ENCODE measurements at places on chromosomes 16 and 17.

DNA sequence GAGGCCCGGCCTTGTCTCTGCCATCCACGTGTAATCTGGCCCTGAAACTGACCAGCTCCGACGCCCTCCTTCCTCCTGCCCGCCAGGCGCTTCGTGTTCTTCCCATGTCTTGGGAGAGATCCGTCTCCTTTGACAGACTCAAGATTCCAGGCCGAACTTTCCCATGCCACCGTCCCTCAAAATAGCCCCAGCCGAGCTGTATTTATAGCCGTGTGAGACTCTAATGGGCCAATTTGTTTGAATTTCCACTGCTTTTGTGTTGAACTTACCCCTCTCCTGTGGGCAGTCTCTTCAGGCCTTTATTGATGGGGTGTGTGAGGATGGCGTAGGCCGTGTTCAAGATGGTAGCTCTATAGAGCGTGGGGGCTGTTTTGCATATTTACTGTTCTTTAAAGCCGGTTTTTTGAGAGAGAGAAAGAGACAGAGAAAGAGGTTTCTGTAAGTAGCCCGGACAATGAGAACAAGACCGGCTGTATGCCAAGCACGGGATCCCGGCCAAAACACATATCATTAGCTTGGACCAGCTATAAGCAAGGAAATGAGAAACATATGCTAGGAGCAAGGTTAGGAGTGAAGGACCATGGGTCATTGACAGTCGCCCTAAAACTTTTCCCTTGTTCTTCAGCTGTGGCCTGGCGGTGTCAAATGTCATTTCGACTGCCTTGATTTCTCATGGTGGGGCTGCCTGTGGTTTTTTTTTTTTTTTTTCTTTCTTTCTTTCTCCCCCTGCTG, 124.5 kb upstream of the ZFHX3 start:
- DNase-seq, result peak; percentile 56

DNA sequence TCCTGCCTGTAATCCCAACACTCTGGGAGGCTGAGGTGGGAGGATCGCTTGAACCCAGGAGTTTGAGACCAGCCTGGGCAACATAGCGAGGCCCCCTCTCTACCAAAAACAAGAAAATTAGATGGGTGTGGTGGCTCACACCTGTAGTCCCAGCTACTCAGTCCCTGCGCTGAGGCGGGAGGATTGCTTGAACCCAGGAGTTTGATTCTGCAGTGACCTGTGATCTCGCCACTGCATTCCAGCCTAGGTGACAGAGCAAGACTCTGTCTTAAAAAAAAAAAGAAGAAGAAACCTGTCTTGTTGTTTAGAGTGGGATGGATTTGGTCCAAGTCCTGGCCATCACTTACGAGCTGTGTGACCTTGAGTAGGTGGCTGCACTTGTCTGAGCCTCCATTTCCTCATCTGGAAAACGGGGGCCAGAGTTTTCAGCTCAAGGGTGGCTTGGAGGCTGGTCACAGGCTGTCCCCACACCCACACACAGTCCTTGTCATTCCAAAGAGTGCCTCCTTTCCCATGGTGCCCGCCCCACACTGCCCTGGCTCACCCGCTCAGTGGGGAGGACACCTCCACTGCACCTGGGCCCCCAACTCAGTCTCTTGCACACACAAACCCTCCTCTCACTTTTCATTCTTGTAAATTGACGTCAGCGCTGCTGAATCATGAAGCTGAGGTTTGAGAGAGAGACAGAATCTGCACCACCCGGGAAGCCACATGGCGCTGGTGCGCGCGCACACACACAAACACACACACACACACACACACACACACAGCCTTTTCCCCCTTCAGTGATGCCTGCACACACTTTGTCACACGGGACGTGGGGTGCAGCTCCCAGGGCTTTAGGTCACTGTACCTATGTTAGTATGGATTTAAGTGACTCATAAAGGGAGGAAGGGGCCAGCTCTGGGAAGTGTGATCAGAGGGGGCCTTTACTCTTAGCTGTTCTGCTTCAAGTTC, 4.2 kb downstream of the SOCS1 start:
- no peak for DNase-seq

DNA sequence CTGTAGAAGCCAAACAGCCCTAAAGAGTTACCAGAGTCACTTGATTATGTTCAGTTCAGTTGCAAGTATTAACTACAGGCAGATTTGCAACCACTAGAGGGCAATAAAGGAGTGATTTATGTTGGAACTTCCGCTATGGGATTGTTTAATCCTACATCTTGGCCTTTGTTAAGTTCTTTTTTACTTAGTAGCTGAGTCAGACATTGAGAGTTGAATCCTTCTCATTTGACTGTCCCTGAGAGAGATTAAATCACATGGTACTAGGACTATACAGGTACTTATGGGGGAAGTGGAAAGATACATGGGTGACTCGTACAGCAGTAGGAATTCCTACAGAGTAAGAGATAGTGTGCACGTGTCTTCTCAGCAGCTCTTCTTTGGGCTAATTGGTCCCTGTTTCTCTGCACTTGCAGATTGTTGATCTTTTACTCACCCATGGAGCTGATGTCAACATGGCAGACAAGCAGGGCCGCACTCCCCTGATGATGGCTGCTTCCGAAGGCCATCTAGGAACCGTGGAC, 40.3 kb downstream of the CYB561 start:
- DNase-seq, result peak; percentile 71

DNA sequence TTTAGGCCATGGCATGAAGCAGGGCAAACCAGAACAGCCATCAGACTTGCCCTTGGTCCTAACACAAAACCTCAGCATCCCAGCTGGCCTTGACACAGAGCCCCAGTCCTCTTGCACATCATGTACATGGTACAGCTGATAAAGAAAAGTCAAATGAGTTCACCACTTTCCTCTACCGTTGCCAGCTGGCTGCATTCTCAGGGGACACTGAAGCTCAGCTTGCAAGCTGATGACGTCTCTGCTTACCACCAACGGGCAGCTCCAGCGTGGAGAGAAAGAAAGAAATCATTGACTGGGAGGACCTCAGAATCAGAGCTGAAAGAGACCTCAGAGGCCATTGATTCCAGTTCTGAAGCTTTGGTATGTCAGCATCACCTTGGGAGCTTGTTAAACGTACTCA, 80.7 kb upstream of the CES5A start:
- no peak for DNase-seq

DNA sequence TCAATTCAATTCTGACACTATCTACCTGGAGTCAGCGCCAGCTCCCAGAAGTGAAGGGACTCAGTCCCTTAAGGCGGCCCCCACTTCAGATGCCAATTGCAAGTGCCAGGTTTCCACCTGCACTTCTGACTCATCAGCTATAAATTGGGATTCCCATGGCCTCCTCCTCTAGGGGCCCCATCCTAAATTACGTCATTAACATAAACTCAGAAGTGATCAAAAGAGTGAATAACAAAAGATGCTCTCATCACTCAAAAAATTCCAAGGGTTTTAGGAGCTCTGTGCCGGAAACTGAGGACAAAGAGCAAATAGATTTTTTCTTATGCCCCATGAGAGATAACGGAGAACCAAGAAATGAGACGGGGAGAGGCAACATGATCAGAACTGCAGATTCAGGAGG, 148.6 kb upstream of the IRX6 start:
- no peak for DNase-seq

DNA sequence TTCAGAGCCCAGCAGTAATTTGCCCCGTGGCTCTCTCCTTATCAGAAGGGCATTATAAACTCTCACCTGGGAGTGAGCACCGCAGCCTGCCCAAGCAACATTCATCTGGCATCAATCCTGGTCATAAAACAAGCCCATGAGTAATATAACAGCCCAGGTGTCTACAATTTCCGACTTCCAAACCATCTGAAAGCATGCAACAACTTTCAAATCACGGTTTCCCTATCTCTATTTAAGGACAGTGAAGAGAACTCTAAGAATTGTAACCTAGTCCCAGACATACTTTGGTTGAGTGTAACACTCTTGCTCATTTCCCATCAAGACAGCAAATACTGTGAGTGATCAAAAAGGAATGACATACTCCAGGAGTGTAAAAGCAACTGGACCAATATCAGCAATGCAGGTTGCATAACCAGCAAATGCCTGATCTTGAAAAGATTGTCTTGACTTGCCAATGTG, 487.4 kb upstream of the SOX9 start:
- peak; percentile 19 for DNase-seq

GRCh38 chr17:79916991-79917901, 78.0 kb upstream of the CBX4 start:
- no peak for DNase-seq

DNA sequence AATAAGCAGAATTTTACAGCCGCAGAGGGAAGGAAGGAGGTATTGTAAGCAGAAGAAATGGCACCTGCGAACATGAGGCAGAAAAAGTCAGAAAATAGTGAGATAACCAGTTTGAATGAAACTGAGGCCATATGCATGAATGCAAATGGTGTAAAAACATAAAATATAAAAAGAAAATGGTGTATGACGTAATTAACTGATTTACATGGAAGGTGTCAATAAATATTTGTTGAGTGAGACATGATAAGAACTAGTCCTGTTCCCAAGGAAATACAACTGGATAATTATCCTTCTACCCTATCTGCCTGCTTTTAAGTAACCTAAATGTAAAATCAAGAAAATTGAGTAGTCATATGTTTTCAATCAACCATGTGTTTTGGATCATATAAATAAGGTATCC, 178.1 kb upstream of the TOX3 start:
- no peak for DNase-seq

GRCh38 chr16:70788668-70789594, 12.0 kb downstream of the VAC14 start:
- no peak for DNase-seq

- no peak for DNase-seq
These were observed 18.0 kb downstream of the C16orf87 start for GRCh38 chr16:46812781-46813540.

DNA sequence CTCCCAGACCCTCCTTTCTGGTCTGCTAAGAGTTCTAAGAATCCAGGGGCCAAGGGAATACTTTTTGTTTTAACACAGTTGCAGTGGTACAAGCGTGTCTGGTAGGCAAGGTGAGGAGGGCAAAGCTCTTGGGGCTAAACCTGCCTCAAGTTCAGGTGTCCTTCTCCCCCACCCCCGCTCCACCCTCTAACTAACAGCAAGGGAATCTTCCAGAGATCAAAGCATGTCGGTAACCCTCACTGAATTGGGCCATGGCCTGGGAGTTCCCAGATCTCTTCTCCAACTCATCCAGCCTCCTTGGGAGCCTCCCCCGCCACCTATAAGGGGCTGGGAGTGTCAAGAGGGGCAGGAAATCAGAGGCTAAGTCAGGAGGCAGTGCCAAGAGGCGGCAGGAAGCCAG, 55.7 kb upstream of the TAC4 start:
- no peak for DNase-seq

DNA sequence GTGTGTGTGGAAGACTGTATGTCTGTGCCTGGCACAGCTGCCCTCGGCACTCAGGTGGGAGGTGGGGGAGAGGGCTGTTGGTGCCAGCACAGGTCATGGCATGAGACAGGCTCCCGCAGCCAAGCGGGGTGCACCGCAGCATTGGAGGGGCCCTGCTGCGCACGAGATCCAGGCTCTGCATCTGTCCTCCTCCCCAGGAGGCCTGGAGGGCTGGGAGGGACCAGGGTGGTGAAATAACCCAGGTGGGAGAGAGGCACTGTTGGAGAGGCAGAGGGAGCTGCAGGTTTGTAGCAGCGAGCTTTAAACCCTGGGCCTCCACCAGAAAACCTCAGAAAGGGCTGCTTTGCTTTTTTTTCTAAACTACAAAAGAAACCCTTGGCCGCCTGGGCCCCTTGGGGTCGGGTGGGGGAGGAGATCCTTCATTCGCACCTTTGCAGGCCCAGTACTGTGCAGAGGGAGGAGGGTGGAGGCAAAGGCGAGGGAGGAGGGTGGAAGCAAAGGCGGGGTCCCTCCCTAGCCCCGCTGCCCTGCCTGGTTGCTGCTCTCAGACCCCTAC, 241.7 kb downstream of the SEC14L1 start:
- DNase-seq, result no peak

- DNase-seq, result no peak
These were observed 7.9 kb downstream of the UMOD start for GRCh38 chr16:20344611-20345010.

GRCh38 chr16:26026709-26027450, 335.1 kb downstream of the HS3ST4 start:
- no peak for DNase-seq

GRCh38 chr16:86355951-86356350, 154.4 kb upstream of the FOXF1 start:
- no peak for DNase-seq

- DNase-seq, result no peak
These were observed 74.4 kb downstream of the CCT6B start for GRCh38 chr17:34886831-34887230.

GRCh38 chr17:73240561-73240960, 21.1 kb downstream of the CPSF4L start:
- DNase-seq, result no peak

All from HTR-8/SVneo (cell line).